Right cardiac atrium (tissue), 5 donors: ENCODE measurements at places on chromosomes 16 and 17. TPM values are rescaled to one million over a fixed set of nuclear protein-coding genes. Genes with fewer than 3 reads are reported as not detected.

- no peak for DNase-seq
These were observed 28.9 kb downstream of the TNFRSF13B start for GRCh38 chr17:16943032-16943352.

DNA sequence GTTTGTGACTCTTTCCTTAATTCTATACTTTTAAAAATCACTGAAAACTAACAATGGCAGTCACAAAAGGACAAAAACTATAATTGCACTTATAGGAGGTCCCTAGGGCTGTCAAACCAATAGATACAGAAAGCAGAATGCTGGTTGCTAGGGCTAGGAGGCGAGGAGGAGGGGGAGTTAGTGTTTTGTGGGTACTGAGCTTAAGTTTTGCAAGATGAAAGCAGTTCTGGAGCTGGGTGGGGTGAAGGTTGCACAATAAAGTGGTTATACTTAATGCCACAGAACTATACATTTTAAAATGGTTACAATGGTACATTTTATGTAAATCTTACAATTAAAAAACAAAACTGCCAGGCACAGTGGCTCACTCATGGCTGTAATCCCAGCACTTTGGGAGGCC lies 27.3 kb downstream of the NUBP1 start:
- DNase-seq: no peak

TK2 gene
- total RNA-seq: 23.6 TPM

GRCh38 chr16:68064791-68065365 lies 20.3 kb upstream of the NFATC3 start:
- DNase-seq: peak; percentile 87

PDP2 gene
- 4.2 TPM for total RNA-seq

BAIAP3 gene
- total RNA-seq: 1.8 TPM

GRCh38 chr17:74919440-74920305 lies 3.4 kb downstream of the USH1G start:
- DNase-seq: no peak

GRCh38 chr16:31502981-31503380 lies 5.2 kb downstream of the RUSF1 start:
- DNase-seq: no peak
